ENCODE measurements at places on chromosomes 6 and 20. TPM values are rescaled to one million over a fixed set of nuclear protein-coding genes. Genes with fewer than 3 reads are reported as not detected.

TCF21 gene
- 0.52 TPM for total RNA-seq

NR2E1 gene
- total RNA-seq: not detected

SCAND1 gene
- total RNA-seq: 63.8 TPM

AKAP12 gene
- total RNA-seq: 115 TPM

RREB1 gene
- 37.2 TPM for total RNA-seq

OOEP gene
- not detected for total RNA-seq
